ENCODE measurements at places on chromosomes 12 and 14.

- no peak for DNase-seq
Observed at GRCh38 chr12:104131609-104132008, 6.4 kb downstream of the NFYB start.

DNA sequence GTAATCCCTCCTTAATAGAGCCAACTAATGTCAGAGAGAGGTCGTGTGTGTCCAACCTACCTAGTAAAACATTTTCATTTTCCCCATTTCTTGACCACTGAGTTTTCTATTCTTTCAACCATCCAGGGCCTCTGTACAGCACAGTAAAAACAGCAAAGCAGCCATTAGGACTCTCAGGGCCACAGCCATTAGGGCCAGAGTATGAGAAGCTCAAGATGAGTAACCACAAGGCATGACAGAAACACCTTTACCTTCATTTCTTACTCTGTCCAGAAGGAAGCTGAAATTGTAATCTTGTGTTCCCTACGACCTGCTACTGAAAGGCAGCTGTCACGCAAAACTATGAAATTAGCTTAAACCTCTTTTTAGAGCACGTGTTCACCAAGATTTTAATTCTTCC is 2.3 kb downstream of the SPPL3 start:
- DNase-seq: no peak

- no peak for DNase-seq
Observed at GRCh38 chr14:64811676-64812075, 68.0 kb downstream of the SPTB start.

DNA sequence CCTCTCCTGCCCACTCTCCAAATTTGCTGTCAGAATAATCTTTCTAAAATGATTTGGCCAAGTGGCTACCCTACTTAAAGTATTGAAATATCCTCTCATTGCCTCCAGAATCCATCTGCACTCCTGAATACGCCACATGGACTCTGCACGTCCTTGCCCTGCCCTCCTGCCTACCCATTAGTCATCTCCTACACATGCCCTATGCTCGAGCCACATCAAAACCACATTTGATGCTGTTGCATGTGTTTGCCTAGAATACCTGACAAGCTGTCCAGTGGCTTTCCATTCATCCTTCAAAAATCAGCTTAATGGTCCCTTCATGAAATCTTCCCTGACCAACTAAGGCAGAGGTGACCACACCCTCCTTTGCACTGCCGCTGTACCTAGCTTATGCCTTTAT is 17.0 kb downstream of the VCPKMT start:
- no peak for DNase-seq
